ENCODE measurements at places on chromosomes 7 and 10.
A peak's percentile ranks its signal among the peaks of the same experiment; 100 is the strongest.

GRCh38 chr7:20913853-20914252 lies 127.2 kb upstream of the SP8 start:
- no peak for DNase-seq

DNA sequence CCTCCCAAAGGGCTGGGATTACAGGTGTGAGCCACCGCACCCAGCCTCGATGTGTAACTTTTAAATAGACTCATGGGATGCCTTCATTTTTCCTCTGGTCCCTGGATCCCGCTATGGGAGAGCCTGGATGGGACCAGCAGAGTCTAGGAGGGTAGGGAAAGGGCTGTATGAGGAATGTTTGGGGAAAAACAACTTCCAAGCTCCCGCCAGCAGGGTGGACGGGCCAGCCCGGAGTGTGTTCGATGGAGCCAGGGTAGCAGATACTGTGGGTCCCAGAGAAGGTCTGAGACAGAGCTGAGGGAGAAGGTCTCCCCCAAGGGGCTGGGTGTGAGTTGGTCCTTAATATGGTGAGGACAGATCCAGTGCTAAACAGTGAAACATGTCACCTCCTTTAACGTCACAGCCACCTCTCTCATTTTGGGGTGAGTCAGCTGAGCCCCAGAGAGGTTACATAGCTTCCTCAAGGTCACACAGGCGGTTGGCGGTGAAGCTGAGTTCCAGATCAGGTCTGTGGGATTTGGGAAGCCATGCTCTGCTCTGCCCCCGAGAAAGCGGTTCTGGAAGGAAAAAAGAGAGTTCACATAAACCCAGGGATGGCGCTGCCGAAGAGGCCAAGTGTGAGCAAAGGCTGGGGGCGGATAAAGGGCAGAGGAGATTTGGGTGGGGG lies 66.4 kb downstream of the MYL10 start:
- no peak for DNase-seq

DNA sequence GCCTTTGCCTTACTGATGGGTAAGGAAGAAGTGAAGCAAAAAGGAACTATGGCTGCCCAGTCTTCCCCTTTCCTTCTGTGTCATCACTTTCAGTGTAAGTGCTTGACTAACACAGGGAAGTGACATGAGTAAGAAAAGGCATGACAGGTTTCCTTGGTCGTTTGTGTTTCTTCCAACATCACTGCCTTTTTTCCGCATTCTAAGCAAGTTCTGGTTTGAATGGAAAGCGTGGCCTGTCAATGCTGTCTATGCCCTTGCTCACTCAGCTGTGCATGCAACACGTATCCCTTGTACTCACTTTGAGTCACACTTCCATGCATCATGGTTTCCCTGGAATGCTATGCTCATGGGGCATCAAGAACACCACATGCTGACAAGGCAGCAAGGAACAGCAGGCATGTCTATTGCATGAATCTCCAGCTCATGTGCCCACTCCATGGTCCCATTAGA lies 111.8 kb downstream of the OAT start:
- no peak for DNase-seq

DNA sequence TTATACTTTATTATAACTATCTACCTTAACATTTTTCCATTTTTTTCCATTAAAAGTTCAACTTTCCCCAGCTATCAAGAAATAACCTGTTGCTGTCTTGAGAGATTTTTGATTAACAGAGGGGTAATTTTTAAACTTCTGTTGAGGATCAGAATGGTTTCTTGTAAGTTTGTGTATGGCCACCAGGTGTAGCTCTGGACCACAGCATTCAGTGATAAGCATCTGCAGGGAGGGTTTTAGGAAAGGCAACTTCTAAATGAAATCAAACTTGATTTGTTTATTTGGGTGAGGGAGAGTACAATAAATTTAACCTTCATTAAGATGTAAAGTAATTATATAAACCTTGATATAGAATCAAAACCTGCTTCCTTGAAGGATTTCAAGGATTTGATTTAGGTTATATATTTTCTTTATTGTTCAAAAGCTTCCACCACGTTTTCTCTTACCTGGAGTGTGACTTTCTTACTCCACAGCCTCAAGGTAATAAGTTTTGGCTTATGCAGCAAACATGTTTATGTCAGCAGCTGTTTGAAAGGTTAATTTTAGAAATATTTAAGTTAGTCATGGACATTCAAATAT lies 153.3 kb downstream of the STK31 start:
- no peak for DNase-seq

DNA sequence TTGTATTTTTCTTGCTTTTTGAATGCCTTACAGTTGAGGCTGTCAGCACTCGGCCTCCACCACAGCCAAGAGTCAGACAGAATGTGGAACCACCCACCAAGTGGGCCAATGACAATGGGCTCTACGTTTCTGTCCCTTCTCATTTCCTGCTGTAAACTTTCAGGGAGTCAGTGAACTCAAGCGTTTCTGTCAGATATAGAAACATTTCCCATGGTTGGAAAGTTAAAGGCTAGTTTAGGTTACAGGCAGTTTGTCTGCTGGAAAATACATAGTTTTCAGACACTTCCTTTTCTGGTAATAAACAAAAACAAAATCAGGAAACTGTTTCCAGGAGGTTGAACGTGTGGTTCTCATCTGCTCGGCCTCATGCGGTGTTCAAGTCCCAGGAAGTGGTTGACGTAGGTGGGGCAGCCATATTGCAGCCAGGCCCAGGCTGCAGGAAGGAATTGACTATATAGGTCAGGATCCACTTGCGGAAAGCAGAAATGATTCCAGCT lies 245.1 kb downstream of the CAMK1D start:
- peak; percentile 37 for DNase-seq

GRCh38 chr10:92832998-92833650 lies 15.2 kb upstream of the EXOC6 start:
- no peak for DNase-seq

GRCh38 chr7:49520951-49521350 lies 252.5 kb upstream of the VWC2 start:
- DNase-seq, result no peak

DNA sequence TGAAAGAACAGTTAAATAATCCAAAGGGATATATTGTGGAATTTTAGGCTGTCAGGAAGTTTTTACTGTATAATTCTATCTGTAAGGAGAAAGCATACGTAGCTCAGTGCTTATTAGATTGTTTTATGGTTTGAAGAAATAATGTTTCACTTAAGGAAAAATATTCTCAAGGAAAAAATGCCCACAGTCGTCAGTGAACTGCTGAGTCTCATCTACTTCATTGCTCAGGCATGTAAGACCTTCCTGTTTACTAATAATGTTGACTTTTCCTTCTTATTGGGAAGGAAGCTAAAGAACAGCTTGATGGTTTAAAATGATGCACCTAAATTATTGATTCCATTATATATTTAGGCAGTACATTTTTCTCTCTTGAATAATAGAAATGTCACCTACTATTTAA lies 304.2 kb downstream of the SDK1 start:
- DNase-seq, result no peak

GRCh38 chr10:123016228-123016627 lies 7.4 kb downstream of the ACADSB start:
- DNase-seq, result no peak

- no peak for DNase-seq
These were observed 53.5 kb downstream of the ABLIM1 start for GRCh38 chr10:114604357-114605130.

GRCh38 chr7:43735802-43736603 lies 6.7 kb upstream of the COA1 start:
- DNase-seq, result peak; percentile 40

DNA sequence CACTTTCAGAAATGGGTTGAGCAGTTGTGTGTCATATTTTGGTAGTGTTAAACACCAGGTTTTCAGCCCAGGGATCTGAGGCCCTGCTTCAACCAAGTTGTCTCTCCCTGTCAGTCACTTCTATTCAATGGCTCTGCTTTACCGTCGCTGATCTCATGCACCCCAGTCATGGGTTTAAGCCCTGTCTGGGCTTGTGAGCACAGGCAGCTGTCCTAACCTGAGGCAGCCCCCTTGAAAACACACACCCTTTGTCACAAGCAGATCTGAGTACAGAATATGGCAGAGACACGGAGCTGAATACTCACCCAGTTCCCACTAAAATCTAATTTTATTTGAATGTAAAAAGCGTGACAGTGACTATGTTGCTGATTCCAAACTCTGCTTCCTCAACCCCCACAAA lies 110.6 kb upstream of the GLI3 start:
- no peak for DNase-seq

GRCh38 chr10:44046605-44047004 lies 338.3 kb downstream of the CXCL12 start:
- no peak for DNase-seq

- DNase-seq, result no peak
These were observed 7.1 kb downstream of the ATOH7 start for GRCh38 chr10:68224810-68225209.

- no peak for DNase-seq
These were observed 79.5 kb downstream of the RAB11FIP2 start for GRCh38 chr10:117967149-117967650.

Measured in activated naive CD4-positive, alpha-beta T cell treated with Interleukin-2 at 50 U/mL for 16 hours (primary cell).